ENCODE measurements at places on chromosomes 6 and 20.

DNA sequence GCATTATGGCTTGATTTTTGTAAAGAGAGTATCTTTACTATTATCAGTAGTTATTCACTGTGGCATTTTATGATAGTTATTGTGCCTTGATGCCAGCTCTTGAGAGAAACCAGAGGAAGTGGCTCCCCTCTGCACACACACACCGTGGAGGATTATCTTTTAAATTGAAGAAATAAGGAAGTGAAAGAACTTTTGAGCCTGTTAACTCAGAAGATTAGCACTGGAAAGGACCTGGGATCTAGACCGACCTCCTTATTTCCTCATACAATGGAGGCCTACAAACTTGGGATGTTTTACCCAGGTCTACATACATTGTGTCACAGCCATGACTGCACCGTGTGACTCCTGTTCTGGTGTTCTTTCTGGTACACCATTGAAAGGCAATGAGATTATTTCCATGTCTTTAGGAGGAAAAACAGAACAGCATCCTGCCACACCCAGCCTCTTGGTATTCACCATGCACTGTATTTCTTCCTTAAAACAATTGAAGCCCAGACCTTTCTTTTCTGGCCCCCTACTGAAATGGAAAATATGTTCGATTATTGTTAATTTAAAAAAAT is 40.6 kb downstream of the HECA start:
- DNase-seq = no peak

DNA sequence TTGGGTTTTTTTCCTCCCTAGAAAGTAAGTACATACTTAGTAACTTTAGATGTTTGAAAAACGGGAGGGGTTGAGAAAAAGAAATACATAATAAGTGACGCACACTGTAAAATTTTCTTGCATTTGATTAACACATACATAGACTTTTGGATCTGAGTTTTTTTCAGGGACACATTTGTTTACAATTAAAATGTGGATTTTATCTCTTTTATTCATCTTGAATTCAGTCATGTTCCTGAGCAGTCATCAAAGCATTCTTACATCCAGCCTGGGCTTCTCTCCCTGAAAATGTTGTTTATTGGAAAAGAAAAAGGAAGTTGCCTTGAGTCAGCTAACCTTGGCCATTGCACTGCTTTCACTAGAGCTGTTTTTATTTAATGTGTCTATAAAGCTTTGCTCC is 8.7 kb upstream of the RPP40 start:
- no peak for DNase-seq

DNA sequence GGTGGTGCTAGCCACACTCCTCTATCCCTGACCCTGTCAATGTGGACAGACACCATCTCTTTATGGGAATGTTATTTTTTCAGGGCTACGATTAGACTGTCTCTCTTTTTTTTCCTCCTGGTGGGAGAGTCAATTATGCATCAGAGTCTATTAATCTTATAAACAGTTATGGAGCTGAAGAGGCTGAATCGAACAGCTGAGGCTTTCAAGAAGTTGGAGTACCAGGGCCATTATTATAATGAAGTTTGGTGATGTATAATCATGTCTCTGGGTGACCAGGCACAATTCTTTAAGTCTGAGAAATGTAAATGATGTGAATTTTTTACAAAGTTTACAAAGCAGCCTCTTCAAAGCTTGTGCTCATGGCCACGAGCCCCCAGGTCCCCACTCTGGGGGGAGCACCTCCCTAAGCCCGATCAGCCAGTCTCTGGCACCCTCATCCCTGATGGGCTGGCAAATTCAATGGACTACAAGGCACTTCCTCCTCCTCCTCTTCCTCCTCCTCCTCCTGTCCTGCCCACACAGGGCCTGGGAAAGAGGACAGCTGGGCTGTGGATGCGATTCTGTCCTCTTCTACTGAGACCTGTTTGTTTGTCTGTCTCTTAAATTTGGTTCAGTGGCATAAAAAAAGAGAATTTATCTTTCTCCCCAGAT is 43.9 kb upstream of the QKI start:
- DNase-seq = no peak

- no peak for DNase-seq
Observed at GRCh38 chr6:15921243-15921642, 207.6 kb upstream of the MYLIP start.
